AG04449 (cell line): ENCODE measurements at places on chromosomes 16 and 17.

DNA sequence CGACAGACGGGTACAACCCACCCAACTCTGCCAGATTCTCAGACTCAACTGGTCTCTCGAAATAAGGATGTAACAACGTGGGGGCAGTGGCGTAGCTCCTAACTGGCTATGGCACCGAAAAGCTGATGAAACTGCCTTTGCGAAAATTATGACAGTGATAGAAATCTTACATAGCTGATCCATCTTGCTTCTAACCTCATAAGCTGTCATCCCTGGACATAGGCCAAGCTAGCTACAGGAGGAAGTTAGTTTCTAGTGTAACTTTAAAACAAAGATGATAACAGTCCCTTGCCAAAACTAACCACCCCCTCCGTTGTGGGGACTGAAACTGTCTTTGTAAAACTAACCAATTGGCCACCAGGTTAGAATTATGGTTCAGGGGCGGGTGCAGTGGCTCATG lies 220.1 kb downstream of the SLC39A11 start:
- DNase-seq = no peak

GRCh38 chr17:13775450-13775849 lies 173.7 kb upstream of the HS3ST3A1 start:
- DNase-seq = no peak

GRCh38 chr16:65120831-65121721 lies 787 bp downstream of the CDH11 start:
- DNase-seq = no peak

GRCh38 chr16:52293204-52293603 lies 253.7 kb downstream of the TOX3 start:
- no peak for DNase-seq

DNA sequence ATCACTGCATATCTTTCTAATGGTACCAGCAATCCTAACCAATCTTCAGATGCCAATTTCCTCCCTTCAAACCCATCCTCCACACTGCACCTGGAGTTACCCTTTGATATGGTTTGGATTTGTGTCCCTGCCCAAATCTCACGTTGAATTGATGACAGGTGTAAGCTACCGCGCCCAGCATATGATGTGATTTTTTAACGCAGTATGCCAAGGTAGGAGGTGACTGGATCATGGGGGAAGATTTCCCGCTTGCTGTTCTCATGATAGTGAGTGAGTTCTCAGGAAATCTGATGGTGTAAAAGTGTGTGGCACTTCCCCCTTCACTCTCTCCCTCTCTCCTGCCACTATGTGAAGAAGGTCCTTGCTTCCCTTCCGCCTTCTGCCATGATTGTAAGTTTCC lies 57.0 kb downstream of the TOX3 start:
- no peak for DNase-seq

- no peak for DNase-seq
Observed at GRCh38 chr17:50631908-50632571, 2.6 kb upstream of the ABCC3 start.

GRCh38 chr17:35750526-35751395 lies 2.3 kb downstream of the GAS2L2 start:
- DNase-seq = no peak

DNA sequence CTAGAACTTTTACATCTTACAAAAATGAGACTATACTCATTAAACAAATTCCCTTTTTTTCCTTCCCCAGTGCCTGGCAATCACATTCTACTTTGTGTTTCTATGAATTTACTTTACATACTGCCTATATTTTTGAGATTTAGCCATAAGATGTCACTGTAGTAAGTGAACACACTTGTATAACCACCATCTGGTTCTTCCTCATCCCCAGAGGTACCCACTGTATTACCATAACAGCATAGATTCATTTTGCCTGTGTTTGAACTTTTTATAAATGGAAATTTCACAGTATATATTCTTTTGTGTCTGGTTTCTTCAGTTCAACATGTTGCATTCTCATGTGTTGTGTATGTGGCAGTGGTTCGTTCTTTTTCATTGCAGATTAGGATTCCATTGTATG lies 15.8 kb downstream of the CYB5B start:
- no peak for DNase-seq

DNA sequence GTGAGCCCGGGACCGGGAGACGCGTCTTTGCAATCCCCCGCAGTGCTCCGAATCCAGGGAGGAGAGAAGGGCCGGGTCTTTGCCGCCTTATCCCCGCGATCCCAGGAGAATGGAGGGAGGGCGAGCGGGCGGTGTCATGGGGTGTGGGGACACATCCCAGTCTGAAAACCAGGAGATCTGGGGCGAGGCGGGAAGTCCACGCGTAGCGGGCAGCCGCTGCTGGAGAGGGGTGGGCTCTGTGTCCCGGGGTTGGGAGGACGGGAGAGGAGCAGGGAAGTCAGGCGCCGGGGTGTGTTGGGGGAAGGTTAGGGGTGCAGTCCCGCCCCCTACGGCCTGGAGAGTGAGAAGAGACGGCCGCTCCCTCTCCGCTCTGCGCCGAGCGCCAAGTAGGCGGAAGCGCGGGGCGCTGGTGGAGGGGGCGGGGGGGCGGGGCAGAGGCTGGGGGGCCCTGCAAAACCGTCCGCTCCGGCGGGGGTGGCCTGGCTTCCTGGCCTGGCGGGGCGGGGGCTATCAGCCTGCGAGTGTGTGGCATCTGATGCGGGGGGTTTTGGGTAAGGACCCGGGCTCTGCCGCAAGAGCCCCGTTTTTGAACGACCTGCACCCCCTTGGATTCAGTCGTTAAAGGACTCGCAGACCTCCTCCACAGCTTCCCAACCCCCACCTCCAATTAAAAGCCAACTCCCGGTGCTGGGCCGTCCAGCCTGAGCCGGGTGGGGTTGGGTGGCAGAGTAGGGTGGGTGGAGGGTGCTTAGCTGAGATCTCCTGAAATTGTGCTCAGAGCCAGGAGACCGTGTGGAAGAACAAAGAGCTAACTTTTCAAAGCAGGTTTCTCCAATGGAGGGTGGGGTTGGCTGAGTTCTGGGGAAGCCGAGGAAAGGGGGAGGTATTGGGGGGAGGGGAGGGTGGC lies 654 bp downstream of the LASP1 start:
- DNase-seq = no peak

DNA sequence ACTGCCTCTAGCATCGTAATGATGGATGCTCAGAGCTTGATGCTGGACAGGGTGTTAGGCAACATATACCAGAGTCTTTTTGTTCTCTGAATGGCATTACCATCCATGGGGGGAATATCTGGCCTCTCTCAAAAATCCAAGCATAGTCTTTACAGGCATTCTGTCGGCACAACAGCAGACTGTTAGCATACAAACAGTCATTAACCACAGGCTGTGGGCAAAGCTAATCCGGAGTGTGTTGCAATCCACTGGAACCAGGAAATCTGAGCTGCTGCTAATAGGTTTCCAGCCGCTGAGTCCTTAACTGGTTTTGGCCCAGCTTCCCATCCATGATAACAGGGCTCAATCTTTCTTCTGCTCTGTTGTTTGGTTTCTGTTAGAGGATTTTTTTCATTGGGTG lies 371.9 kb downstream of the HS3ST3B1 start:
- DNase-seq = peak; percentile 29

- DNase-seq = no peak
Observed at GRCh38 chr17:30271102-30271501, 20.6 kb downstream of the BLMH start.

DNA sequence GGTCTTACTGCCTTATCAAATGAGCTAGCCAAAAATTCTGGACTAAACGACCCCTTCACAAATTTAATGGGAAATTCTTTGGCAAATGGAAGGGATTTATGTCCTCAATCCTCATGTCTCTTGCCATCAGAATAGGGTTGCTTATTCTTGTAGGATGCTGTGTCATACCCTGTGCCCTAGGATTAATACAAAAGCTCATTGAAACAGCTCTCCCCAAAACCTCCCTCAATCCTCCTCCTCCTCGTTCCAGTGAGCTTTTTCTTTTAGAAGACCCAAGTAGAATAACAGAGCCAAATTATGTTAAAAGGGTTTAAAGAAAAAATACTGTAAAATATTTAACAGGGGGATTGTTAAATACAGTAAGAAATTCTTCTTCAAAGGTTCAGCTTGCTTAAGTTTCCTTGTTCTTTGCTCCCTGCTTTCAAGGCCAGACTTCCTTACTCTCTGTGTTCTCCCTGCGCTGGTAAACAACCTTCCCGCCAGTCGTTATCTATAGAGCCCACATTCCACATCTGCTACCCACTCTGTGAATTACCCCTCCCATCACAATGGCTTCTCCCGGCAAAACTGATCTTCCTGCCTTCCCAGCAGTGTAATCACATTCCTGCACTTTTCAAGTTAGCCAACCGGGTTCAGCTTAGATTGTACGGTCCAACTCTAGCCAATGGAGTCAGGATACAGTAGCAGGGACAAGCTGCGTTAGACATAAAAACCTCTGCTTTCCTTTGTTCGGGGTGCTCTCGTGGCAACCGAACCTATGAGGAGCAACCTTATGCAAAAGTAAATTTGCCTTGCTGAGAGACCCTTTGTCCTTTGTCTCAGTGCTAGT lies 9.7 kb downstream of the HPR start:
- DNase-seq = no peak

GRCh38 chr16:84845496-84846002 lies 25.8 kb downstream of the CRISPLD2 start:
- no peak for DNase-seq

DNA sequence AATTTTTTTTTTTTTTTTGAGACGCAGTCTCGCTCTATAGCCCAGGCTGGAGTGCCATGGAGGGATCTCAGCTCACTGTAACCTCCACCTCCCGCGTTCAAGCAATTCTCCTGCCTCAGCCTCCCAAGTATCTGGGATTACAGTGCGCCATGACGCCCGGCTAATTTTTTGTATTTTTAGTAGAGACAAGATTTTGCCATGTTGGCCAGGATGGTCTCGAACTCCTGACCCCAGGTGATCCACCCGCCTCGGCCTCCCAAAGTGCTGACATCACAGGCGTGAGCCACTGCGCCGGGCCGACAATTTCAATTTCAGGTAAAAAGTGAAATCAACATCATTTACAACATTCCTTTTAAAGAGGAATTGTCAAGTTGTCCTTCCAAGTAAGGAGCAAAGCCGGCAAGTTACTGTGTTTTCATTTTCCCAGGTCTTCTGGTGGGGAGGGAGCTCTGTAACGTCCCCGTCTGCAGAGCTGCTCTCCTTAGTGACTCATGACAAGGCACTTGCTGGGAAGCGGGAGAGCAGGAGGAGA lies 873 bp downstream of the NPLOC4 start:
- DNase-seq = no peak

GRCh38 chr16:51341204-51341603 lies 190.1 kb upstream of the SALL1 start:
- DNase-seq = no peak

- no peak for DNase-seq
Observed at GRCh38 chr16:13012601-13013000, 111.2 kb downstream of the SHISA9 start.

DNA sequence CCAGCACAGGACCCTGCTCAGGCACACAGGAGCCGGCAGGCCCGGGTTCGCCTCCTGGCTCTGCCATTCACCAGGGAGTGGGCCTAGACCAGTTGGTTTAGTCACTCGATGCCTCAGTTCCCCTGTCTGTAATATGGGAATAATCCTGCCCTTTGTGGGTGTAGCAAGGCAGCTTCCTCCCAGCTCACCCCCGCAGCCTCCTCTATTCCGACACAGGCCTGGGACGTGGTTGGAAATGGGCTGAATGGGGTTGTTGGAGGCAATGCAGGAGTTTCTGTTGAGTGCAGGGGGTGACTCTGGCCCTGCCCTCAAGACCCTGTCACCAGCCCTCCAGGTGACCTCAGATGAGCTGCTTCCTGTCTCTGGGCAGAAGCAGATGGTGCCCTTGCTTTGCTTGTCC lies 19.8 kb downstream of the SLC5A10 start:
- no peak for DNase-seq

- DNase-seq = no peak
Observed at GRCh38 chr16:2426941-2427361, 2.3 kb upstream of the CCNF start.

- DNase-seq = no peak
Observed at GRCh38 chr17:30477774-30478115, 537 bp downstream of the GOSR1 start.

GRCh38 chr17:30554839-30555751 lies 77.9 kb downstream of the GOSR1 start:
- DNase-seq = no peak

DNA sequence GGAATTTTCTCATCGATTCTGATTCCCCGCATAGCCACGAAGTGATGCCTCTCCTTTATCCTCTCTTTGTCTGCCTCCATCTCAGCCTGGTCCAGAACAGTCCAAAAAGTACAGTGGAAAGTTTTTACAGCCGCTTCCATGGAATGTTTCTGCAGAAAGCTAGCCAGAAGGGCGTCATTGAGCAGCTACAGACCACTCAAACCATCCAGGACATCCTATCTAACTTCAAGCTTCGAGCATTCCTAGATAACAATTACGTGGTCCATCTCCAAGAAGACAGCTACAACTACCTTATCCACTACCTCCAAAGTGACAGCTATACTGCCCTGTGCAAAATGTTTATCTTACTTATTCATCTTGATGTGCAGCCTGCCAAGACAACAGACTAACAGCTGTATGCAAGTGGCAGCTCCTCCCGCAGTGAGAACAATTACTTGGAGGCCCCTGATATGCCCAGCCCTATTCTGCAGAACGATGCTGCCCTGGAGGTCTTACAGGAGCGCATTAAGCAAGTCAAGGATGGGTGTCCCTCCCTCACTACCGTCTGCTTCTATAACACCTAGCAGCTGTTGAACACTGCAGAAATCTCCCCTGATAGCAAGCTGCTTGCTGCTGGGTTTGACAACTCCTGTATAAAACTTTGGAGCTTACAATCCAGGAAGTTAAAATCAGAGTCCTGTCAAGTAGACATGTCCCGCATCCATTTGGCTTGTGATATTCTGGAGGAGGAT lies 38.9 kb downstream of the SLFN12L start:
- no peak for DNase-seq

DNA sequence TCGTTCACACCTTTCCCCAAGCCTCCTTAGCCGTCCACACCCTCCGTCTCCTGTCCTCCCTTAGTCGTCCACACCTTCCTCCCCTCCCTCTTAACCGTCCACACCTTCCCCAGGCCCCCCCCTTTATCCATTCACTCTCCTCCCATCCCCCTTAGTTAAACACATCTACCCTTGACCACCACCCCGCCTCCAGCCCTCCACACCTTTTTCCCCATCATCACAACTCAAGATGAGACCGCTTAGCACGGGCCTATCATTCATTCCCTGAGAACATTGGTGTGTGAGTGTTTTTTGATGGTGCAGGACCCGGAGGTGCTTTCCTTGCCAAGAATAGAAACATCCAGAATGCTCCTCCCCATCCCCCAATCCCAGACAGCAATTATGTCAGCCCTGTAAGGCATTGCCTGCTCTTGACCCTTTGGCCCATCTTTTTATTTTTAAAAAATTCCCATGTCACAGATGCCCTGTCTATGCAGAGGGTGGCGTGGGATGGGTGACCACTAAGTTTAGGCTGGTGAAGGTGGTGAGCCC lies 1.4 kb downstream of the TENT4B start:
- no peak for DNase-seq

- DNase-seq = no peak
Observed at GRCh38 chr17:32174889-32175288, 32.6 kb downstream of the RHOT1 start.

DNA sequence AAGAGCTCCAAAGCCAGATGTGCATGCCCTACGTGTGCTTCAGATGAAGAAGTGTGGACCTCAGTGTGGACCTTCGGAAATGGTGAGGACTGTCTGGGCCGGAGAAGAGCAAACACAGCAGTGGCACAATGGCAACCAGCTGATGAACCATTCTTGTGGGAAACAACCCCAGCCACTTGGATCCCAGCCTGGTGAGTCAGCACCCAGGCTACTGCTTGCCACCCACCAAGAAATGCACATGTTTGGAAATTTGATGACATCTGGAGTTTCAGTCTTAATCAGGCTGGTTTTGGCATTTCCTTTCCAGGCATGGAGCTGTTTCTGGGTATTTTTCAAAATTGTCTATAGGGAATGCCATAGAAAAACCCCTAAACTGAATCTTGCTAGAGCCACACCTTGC lies 42.7 kb downstream of the DYNLRB2 start:
- peak; percentile 19 for DNase-seq
